ENCODE measurements at places on chromosomes 7 and 10. TPM values are rescaled to one million over a fixed set of nuclear protein-coding genes. Genes with fewer than 3 reads are reported as not detected.

Gene NCAPG2
- polyA plus RNA-seq: 10.2 TPM

Gene INHBA
- not detected for polyA plus RNA-seq

Gene LAMB1
- polyA plus RNA-seq: 19.5 TPM

Gene CLRN3
- 72.0 TPM for polyA plus RNA-seq

GRCh38 chr10:129156406-129156805 lies 310.6 kb upstream of the MGMT start:
- DNase-seq: no peak
- H3K27ac ChIP-seq: no peak overlapping the region
- no peaks in the 10 kb centered on the region for H3K4me1 ChIP-seq
- H3K4me3 ChIP-seq: no peak overlapping the region
- no peaks in the 10 kb centered on the region for H3K27me3 ChIP-seq

DNA sequence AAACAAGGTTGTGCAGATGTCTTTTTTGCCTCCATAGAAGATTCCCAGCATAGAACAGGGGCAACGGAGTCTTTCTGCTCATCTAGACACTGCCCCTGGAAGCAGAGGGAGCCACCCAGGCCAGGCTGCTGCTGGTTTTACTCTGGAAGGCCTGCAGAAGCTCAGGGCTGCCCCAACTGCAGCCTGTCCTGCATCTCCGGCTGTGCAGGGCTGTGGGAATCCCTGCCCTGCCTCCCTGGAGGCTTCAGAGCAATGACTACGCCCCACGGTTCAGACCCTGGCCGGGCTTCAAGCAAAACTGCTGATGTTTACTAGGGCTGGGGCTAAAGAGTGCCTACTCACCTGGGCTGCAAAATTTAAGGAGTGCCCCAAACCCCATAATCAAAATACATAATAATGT lies 43.9 kb downstream of the GHRHR start:
- DNase-seq: no peak
- H3K36me3 ChIP-seq: no peaks in the 10 kb centered on the region
- no peak overlapping the region for H3K27ac ChIP-seq

DNA sequence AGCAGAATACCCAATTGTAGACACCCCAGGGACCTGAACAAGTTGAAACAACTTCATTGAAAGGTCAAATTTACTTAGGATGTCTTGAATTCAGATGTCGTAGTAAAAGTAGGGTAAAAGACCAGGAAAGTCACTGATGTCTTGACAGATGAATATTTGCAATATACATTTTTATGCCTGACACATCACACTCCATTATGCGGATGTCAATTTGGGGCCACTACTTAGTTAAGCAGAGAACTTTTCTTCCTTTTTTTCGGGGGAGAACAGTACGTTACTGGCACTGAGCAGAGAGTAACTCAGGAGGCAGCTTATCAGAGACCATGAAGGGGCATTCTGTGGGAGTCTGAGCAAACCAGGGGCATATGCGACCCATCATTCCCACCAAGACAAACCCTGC lies 4.9 kb downstream of the ITGA8 start:
- H3K4me1 ChIP-seq: no peaks in the 10 kb centered on the region
- DNase-seq: no peak
- no peaks in the 10 kb centered on the region for H3K36me3 ChIP-seq
- no peak overlapping the region for H3K4me3 ChIP-seq
- no peak overlapping the region for H3K27ac ChIP-seq

DNA sequence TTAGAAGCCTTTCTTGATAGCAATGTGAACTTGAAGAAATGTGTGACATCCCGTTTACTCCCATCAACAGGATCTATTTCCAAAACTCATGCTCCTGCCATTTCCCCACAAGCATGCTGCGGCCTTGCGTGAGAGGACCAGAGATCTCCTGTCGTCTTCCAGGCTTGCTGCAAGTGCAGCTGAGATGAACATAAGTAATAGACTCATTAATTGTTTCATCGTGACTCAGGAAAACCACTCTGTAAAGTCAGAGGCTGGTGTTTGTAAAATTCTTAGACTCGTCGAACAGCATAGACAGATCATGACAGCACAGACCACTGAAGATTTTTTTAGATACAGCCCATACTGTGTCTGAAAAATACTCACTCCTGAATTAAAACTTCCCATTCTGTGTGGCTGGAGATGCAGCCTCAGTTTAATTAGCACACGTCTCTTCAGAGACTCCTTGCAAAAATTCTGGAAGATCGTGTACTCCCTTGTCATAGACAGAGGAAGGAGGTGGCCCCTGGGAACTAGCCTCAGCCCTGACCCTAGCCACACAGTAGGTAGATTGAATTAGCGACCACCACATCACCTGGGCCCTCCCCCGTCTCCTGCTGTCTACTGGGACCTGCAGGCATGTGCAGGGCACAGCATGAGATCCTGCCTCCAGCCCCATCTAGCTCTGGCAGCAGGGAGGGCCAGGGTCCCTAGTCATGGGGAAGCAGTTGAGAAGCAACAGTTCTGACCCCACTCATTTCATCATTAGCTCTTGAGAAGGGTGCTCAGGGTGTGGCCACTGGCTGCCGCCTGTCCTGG lies 226.0 kb downstream of the CELF2 start:
- H3K36me3 ChIP-seq: no peaks in the 10 kb centered on the region
- H3K4me3 ChIP-seq: no peak overlapping the region
- DNase-seq: no peak
- no peak overlapping the region for H3K27ac ChIP-seq

DNA sequence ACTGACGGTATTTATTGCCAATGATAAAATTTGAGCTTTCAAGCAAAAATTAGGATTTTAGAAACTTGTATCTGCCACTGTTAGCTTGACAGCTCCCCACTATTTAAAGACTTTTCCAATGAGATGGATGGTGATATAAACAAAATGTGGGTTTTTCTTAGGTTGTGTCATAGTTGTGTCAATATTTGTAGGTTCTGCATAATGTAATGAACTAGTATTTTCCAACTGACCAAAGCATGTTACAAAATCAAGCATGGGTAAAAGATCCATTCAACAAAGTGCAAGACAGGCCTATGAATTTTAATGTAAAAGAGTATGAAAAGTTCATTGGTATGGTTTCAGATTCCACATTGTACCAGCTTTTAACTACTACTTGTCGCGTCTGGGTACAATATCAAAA lies 165.6 kb downstream of the SKAP2 start:
- no peak for DNase-seq
- H3K27me3 ChIP-seq: no peaks in the 10 kb centered on the region
- no peak overlapping the region for H3K27ac ChIP-seq
- H3K4me3 ChIP-seq: no peak overlapping the region
- H3K4me1 ChIP-seq: no peaks in the 10 kb centered on the region

DNA sequence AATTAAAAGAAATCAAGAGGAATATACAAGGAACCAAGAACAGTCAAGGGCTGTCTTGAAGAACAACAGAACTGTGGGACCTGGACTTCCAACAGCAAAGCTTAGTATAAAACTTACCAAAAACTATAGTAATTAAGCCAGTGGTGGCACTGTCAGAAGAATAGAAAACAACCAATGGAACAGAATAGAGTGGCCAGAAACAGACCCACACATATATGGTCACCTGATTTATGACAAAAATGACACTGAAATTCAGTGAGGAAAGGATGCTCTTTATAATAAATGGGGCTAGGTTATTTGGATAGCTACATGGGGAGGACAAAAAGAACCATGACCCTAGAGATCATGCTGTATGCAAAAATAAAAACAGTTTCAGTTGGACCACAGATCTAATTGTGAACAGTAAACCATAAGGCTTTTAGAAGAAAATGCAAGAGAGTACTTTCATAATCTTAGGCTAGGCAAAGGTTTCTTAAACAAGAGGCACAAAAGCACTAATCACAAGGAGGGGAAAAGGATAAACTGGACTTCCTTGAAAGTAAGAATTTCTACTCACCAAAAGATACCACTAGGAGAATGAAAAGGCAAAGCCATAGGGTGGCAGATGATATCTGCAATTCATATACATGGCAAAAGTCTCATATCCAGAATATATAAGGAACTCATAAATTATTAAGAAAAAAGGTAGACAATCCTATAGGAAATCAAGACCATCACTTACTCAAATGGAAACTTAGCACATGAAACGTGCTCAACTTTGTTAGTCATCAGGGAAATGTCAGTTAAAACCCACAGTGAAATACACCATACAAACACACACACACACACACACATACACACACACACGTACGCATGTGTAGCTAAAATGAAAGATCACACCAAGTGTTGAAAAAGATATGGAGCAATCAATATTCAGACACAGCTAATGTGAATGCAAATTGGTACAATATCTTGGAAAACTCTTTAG lies 20.8 kb downstream of the HYCC1 start:
- no peak overlapping the region for H3K27ac ChIP-seq
- no peaks in the 10 kb centered on the region for H3K36me3 ChIP-seq
- no peaks in the 10 kb centered on the region for H3K4me1 ChIP-seq
- H3K4me3 ChIP-seq: no peak overlapping the region
- no peaks in the 10 kb centered on the region for H3K27me3 ChIP-seq
- no peak for DNase-seq

DNA sequence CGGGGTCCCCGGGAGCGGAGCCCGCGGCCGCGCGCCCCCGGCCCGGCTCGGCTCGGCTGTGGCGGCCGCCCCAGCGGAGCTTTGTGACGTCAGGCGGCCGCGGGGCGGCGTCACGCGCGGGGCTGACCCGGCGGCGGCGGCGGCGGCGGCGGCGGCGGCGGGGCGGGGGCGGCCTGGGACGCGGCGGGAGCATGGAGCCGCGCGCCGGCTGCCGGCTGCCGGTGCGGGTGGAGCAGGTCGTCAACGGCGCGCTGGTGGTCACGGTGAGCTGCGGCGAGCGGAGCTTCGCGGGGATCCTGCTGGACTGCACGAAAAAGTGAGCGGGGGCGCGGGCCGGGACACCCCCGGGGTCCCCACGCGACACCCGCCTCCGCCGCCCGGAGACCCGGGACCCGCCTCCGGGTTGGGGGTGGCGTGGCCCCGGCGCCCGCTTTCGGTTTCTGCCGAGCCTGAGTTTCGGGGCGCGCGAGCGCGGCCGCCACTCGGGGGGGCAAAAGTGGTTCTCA lies at the start of gene PWWP2B:
PWWP2B (plus strand) TSS at position 165 of the 506 bp plus-strand sequence; CDS start at position 192, 27 bp downstream.
- H3K4me1 ChIP-seq: peaks cover 5% of the 10 kb centered on the region
- peak within 1 kb of the TSS; percentile 88 for H3K27ac ChIP-seq
- DNase-seq: peak; percentile 49
- no peaks in the 10 kb centered on the region for H3K27me3 ChIP-seq

- DNase-seq: peak; percentile 65
- H3K36me3 ChIP-seq: no peaks in the 10 kb centered on the region
- peaks cover 3% of the 10 kb centered on the region for H3K27me3 ChIP-seq
- no peak overlapping the region for H3K4me3 ChIP-seq
- no peaks in the 10 kb centered on the region for H3K4me1 ChIP-seq
- no peak overlapping the region for H3K27ac ChIP-seq
Observed at GRCh38 chr7:137656227-137656849, 190.4 kb downstream of the DGKI start.

- H3K36me3 ChIP-seq: no peaks in the 10 kb centered on the region
- H3K27ac ChIP-seq: no peak overlapping the region
- DNase-seq: no peak
- no peaks in the 10 kb centered on the region for H3K4me1 ChIP-seq
Observed at GRCh38 chr7:106142136-106142535, 30.0 kb upstream of the SYPL1 start.

GRCh38 chr10:72058989-72059842 lies 29.1 kb downstream of the SPOCK2 start:
- DNase-seq: no peak
- no peaks in the 10 kb centered on the region for H3K4me1 ChIP-seq
- no peak overlapping the region for H3K4me3 ChIP-seq
- no peaks in the 10 kb centered on the region for H3K27me3 ChIP-seq

GRCh38 chr10:18238870-18239485 lies 98.8 kb downstream of the CACNB2 start:
- H3K27me3 ChIP-seq: no peaks in the 10 kb centered on the region
- no peaks in the 10 kb centered on the region for H3K36me3 ChIP-seq
- no peaks in the 10 kb centered on the region for H3K4me1 ChIP-seq
- DNase-seq: peak; percentile 26
- H3K4me3 ChIP-seq: no peak overlapping the region
- H3K27ac ChIP-seq: no peak overlapping the region

- peak within 1 kb of the TSS; percentile 98 for H3K27ac ChIP-seq
- no peaks in the 10 kb centered on the region for H3K27me3 ChIP-seq
- no peaks in the 10 kb centered on the region for H3K36me3 ChIP-seq
- H3K4me3 ChIP-seq: peak within 1 kb of the TSS; percentile 19
- peaks cover 3% of the 10 kb centered on the region for H3K4me1 ChIP-seq
Observed at GRCh38 chr10:69087590-69088470, at the start of gene SRGN. Gene SRGN (plus strand): TSS chr10:69088103. CDS start chr10:69088158, 55 bp downstream.

All from small intestine (tissue), 16 donors.